ENCODE measurements at places on chromosomes 7 and 10.

DNA sequence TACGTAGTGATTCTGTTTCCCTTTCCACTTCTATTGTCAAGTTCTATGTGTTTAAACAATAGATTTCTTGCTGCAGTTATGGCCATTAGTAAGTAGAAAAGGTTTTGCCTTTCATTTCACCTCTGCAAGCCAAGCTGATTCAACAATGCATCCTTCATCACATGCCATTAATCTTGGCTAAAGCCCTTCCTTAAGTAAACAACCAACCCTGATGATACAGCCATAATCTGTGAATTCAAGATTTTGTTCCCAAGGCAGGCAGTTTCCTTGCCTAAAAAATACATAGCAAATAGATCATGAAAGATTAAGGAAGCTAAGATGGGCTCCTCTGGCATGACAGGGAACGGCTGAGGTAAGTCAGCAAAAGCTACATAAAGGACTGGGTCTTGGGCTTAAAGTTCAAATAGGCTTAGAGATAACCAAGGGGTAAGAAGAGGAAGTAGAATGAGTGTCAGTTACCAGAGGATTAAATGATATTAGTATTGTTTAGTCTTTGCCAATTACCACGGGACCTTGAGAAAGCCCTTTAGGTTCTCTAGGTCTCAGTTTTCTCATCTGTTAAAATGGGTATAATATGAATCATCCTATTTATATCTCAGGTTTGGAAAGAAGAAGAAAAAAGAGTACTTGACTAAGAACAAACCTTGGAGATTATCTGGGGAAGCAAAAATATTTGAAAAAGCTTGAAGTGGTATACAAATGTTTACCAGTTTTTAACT, 35.9 kb upstream of the ANK3 start:
- DNase-seq, result no peak

- no peak for DNase-seq
Observed at GRCh38 chr7:42549866-42550485, 313.0 kb upstream of the GLI3 start.

- DNase-seq, result no peak
Observed at GRCh38 chr10:126842836-126843235, 62.4 kb upstream of the DOCK1 start.

DNA sequence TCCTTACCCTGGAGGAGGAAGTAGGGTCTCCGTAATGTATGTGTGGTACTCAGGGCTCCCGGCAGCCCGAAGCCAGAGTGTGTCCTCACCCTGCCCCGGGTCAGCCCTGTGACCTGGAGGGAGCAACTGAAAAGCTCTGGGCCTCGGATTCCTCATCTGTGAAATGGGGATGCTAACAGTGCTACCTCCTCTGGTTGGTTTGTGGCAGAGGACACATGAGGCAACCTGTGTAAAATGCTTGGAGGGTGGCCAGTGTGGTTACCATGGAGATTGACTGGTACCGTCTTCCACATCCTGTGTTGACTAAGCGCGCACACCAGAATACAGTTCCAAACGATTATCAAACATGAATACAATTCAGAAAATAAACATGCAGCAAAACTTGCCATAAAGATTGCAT, 163.8 kb upstream of the KLF6 start:
- no peak for DNase-seq

DNA sequence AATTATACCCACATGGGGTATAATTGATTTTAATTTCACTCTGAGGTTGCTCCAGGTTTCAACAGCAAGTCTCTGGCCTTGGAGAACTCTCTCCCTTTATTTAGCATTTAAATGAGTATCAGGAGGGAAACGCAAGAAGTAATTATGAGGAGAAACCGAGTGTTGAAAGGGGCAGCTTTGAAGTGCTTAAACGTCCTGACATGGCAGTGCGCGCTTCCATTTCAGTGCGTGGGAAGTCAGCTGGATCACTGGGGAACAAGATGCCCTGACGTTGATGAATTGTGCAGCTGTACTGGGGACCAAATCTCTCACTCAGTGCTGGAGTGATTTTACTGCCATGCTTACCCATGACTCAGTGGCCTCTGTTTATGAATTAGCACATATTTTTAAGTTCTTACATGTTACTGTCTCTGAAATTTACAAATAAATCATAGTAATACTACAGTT, 106.0 kb upstream of the PRR15 start:
- DNase-seq, result no peak

- no peak for DNase-seq
Observed at GRCh38 chr7:112898432-112899290, 108.5 kb upstream of the TMEM168 start.

Measured in stimulated activated CD8-positive, alpha-beta memory T cell treated with anti-CD3 and anti-CD28 coated beads, Interleukin-2, amount 100 ng/mL, for 48 hours (primary cell).